ENCODE measurements at places on chromosomes 7 and 10.

- no peak for DNase-seq
These were observed 29.3 kb downstream of the TMEM248 start for GRCh38 chr7:66950311-66950710.

- DNase-seq: no peak
These were observed 38.4 kb downstream of the KLF6 start for GRCh38 chr10:3746634-3747033.

DNA sequence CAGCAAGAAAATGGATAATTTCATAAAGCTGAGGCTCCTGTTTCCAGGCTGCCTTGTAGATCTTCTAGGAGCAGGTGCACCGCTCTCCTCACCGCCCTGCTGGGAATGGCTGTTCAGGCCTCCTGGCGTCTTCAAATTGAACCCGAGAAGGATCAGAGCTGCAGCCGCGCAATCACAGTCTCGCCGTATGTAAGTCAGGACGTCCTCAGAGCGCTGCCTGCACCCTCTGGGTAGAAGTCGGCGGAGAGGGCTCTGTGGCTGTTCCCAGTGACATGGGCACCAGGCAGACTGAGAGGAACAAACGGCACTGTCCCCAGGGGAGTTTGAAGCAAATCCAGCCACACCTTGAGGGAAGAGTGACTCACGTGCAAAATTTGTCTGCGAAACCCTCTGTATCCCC, 476.9 kb downstream of the TCERG1L start:
- DNase-seq: no peak

DNA sequence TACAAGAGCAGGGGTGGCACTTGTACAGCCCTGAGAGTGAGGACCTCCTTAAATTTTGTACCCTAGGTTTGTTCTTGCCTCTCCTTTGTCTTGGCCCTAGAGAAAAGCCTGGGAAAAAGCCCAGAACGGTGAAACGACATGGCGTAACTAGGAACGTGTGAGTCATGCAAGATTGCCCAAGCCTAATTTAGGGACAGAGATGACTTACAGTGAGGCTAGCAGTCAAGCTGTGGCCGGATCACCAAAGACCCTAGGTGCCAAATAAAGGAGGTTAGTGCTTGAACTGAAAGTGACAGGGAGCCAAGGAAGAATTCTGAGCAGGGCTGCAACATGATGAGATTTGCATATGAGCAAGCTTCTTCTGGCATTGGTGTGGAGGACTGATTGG, 25.1 kb downstream of the TBXAS1 start:
- no peak for DNase-seq

GRCh38 chr7:10584886-10585285, 388.8 kb upstream of the PHF14 start:
- DNase-seq: no peak

GRCh38 chr10:5560142-5560816, 35.5 kb downstream of the CALML3 start:
- DNase-seq: no peak

DNA sequence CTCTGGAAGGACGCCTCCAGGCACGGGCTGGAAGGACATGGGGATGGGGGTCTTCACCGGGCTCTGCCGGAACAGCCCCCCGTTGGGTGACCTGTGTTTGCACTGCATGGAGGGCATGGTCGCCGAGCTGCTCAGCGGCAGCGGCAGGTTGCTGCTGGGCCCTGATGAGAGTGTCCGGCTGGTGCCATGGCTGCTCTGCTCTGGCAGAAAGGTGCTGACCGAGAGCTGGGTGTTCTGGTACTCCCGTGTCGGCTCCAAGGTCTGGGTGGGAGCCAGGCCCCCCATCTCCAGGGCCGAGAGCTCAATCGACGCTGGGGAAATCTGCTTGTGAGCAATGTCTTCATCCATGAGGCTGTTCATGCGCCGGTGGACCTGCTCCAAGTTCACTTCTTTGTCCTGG, 764.3 kb downstream of the GRID1 start:
- DNase-seq: no peak
